ENCODE measurements at places on chromosomes 6 and 20.

DNA sequence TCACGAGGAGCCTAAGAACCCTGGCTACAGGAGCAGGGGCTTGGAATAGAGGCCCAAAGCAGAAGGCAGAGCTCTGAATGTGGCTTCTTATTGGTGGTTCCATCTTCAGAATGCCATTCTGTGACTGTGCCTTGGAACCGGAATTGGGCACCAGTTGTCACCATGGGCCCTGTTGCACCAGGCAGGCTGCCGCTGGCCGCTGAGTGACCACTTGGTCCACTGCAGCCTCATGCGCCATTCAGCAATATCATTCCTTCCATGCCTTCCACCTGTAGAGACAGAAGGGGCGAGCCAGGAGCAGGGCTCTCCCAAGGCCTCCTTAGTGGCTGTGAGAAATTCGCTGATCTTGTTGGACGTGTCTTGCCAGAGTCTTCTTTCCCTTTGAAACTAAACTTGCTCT, 270.3 kb upstream of the CHD6 start:
- DNase-seq = no peak

- DNase-seq = no peak
These were observed 59.5 kb downstream of the TRIM38 start for GRCh38 chr6:26022132-26022472.

- no peak for DNase-seq
These were observed 567.9 kb upstream of the CITED2 start for GRCh38 chr6:139942331-139942730.

DNA sequence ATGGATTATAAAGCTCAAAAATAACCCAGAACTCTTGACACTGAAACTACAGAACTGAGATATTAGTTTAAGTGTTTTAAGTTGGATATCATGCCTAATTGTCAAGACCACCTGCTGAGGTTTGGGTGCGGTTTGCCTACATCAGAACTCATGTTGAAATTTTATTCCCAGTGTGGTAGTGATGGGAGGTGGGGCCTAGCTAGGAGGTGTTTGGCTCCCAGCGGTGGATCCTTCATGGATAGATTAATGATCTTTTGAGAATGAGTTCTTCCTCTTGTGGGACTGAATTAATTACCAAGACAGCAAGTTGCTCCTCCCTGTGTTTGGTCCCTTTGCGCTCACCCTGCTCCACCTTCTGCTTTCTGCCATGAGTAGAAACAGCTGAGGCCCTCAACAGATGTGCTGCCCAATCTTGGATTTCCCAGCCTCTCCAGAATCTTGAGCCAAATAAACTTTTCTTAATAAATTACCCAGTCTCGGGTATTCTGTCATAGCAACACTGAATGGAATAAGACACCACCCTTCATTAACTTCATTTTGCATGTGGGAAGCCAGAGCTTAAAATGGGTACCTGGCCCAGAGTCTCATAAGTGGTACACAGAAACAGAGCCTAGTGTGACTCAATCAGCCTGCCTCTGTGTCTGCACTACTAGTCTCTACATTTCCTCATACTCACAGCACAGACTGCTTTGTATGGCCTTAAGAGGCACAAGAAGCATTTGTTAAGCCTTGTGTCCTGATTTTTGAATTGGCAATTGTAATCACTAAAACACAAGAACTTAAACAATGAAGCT, 158.4 kb downstream of the IBTK start:
- DNase-seq = no peak

DNA sequence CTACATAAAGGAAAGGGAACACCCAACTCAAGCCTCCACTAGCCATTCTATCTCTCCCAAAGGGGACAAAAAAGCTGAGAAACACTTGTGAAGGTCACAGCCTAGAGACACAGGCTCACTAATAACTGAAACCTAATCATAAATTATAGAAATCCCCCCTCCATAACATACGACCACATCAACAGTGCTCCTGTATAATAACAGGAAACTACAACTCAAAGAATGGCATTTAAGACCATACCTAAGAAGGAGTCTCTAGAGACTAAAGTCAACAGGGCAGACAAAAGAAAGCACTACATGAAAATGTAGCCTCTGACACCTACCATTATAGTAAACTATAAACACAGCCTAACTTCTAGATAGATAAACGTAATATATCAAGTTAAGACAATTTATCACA, 82.7 kb downstream of the THEMIS start:
- DNase-seq = no peak

GRCh38 chr6:156821707-156822106, 44.5 kb downstream of the ARID1B start:
- no peak for DNase-seq

GRCh38 chr6:18978337-18979128, 591.4 kb downstream of the RNF144B start:
- DNase-seq = no peak

- DNase-seq = no peak
These were observed 32.1 kb upstream of the JAG1 start for GRCh38 chr20:10705801-10706459.

DNA sequence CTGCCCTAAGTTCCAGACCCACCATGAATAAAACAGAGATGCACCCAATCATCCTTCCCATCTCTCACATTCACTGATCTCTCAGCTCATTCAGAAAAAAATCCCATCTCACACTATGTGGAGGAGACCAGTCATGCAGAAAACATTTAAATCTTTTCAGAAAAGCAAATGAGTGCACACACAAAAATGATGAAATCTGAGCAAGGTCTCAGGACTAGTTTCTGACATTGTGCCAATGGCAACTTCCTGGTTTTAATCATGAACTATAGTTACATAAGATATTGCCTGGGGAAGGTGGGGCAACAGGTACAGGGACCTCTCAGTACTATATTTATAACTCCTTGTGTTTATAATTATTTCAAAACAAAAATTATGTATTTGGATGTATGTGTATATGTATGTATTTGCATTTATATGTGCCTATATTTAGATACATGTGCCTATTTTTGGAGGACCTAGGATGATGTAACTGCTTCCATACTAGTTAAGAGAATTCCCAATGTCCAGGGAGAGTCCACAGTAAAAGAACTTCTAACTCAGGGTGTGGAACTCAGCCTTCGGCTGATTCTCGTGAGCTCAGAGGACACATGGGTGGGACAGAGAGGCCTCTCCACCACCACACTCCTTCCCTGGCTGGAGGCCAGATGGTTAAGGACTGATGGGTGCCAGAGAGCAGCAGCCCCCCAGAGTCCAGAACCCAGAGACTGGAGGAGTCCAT, 71.7 kb upstream of the MAP3K4 start:
- no peak for DNase-seq

GRCh38 chr6:119077391-119077642, 1.1 kb downstream of the FAM184A start:
- no peak for DNase-seq

GRCh38 chr20:62922451-62922921, 3.8 kb downstream of the DIDO1 start:
- DNase-seq = no peak

DNA sequence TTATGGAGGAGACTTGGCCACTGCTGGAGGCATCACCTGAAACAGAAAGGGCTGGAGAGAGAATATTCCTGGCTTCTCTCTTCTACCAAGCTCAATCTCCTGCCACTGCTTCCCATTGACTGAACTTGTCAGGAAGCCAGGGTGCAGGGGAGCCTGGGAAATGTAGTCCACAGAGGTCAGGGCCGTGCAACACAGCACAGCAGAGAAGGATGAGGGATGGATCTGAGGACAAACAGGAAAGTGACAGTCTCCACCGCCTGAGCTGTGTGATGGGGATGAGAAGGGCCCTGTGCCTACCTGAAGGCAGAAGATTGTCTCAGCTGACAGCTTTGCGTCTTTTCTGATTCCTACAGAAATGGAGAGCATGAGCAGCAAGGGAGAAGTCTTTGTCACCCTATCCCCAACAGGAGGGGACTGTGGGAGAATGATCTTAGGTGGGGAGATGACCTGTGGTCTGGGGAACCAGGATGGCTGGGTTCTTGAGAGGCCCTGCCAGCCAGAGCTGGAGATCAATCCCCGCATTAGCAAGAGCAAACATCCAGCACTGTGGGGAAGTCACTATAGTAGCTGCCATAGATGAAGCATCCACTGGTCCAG, 114.2 kb downstream of the SNX5 start:
- DNase-seq = no peak

GRCh38 chr20:51067792-51068191, 44.9 kb upstream of the KCNG1 start:
- DNase-seq = no peak

DNA sequence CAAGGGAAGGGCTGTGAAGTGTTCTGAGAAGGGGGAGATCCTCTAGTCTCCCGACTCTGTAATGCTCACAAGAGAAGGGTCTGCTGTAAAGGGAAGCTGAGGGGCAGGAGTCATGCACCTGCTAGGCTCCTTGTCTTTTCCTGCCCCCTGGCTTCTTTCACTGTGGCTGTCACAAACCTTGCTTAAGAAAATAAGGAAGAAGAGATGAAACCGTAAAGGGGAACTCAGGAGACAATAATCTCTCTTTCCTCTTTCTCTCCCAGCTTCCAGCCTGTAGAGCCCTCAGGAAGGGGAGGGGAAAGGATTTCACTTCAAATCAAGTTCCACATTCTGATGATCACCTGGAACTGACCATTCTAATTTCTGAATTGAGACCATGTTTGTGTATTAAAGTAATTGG, 26.3 kb downstream of the SLC13A3 start:
- no peak for DNase-seq

DNA sequence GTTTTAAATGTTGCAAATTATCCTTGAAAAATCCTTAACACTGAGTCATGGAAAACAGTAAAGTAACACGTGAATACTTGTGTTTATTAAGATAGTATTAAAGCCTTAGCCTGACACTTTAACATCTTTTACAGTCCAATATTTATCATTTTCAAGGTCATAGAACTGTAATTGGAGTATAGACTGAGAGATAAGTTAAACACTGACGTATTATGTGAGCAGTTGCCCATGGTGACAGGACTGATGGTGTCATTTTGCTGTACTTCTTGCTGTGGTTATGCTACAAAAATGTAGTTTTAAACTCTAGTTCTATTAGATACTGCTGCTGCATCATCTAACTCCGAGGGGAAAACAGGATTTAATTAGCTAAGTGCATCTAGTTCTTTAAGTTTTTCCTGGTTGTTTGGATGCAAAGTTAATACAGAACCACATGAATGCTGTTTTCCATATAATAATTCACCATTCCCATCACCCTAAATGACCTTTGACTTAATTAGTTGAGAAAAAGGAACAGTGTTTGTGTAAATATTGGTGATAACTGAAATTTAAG, 37.8 kb downstream of the SLC2A12 start:
- no peak for DNase-seq

- no peak for DNase-seq
These were observed 82.7 kb downstream of the UST start for GRCh38 chr6:148829415-148830101.

DNA sequence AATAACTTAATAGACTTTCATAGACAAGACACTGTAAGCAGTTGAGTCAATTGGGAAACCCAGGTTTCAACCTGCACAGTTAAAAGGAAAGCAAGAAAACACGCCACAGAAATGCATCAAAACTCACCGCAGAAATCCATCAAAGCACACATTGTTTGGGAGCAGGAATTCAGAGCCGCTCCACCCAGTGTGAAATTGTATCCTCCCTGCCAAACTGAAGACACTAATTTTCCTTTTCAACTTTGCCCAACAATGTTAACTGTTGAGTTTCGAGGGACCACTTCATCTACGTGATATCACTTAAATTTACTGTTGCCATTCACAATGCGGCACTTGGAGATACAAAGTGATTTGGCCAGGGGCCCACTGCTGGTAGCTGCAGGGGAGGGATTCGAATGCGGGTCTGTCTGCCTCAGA, 92.7 kb downstream of the DACT2 start:
- no peak for DNase-seq
